ENCODE measurements at places on chromosomes 4 and X.

- DNase-seq = no peak
Measured at GRCh38 chr4:84177831-84178542, 321.1 kb downstream of the NKX6-1 start.

DNA sequence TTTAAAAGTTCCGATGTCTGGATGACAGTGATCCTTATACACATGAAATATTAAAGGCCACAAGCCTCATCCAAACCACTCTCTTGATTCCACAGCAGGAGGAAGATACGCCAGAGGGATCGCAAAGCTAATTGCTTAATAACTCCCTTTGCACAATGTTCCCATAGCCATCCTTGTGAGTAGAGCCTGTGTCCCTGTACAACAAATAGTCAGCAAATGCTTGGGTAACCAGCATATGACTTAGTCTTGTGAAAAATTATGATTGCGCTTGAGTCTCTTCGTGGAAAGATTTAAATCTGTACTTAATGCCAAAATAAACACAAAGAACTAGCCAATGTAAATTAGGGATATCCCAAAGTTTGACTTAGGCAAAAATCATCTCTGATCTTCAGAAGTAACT is 31.5 kb downstream of the SLC9A7 start:
- no peak for DNase-seq

- no peak for DNase-seq
Measured at GRCh38 chrX:112085149-112085548, 2.6 kb upstream of the TRPC5 start.

DNA sequence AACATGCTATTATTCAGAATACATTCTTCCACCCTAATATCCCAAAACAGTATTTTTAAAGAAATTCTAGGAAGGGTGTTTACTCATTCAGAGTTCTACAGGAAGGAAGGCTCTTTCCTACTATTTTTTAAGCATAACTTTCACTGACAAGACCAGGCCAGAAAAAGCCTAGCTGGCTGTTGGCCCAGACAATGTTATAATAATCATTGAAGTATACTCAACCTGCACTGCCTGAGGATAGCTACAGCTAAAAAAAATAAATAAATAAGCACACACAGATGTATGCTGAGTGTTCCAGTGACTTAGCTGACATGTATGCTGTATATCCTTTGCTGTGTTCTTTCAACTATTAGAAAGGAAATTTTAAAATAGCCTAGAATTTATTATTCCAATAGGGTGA is 145.8 kb upstream of the SPRY1 start:
- DNase-seq = peak; percentile 43

- no peak for DNase-seq
Measured at GRCh38 chrX:138917781-138918180, 206.3 kb upstream of the FGF13 start.

DNA sequence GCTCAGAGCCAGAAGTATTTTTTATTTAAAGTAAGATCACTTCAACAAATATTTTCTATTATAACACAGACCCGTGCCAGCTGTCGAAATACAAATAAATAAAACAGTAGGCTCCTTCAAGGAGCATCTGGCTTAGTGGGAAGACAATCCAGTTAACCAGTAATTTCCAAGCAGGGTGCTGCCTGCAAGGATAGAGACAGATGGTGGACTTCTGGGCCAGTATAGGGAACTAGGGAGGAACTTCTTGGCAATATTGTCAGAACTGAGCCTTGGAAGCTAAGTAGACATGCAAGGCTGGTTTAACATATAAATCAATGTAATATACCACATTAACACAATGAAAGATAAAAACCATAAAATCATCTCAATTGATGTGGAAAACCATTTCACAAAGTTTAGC is 17.0 kb upstream of the MTMR1 start:
- DNase-seq = no peak

DNA sequence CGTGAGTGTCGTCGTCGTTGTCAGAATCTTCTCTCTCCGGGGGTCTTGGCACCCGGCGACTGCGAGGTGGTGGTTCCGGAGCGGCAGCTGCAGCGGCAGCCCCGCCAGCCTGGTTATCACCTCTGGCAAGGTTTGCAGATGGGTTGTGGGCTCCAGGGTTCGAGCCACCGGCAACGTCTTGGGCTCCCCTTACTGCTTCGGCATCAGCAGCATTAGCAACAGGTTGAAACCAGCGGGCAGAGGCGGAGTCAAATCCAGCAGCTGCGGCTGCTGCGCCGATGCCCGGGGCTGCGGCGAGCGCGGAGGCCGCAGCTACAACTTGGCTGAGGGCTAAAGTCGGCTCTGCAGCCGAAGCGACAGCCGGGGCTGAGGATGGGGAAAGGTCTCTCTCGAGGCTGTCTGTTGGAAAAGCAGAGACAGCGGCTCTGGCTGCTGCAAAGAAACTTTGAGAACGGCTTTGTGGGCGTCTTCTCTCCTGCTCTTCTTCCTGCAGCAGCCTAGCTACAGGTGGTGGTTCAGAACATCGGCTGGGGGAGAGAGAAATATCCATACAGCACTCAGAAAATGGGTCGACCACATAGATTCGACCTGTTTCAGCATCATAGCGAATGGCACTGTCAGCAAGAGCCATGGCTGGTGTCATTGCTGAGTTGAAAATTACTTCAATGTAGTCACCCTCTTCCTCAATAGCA is 3.6 kb downstream of the IRS4 start:
- DNase-seq = peak; percentile 29

GRCh38 chr4:122360754-122361153 is 18.1 kb upstream of the ADAD1 start:
- no peak for DNase-seq

- no peak for DNase-seq
Measured at GRCh38 chr4:148716431-148717052, 274.3 kb upstream of the NR3C2 start.

DNA sequence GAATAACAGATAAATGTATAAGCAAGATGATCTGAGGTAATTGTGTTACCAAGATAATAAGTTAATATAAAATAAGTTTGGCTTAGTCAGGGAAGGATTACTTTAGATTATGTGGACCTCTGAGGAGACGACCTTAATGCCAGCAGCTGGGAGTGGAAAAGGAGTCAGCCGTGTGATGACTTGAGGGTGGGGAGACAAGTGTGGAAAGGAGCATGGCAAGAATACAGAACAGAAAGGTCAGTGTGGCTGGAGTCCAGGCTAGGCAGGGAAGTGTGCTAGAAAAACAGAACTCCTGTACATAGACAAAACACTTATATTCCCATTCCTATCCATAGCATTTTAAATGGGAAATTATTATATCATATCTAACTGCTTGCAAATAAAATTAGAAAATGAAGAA is 138.8 kb downstream of the PDLIM5 start:
- DNase-seq = no peak

- no peak for DNase-seq
Measured at GRCh38 chrX:1725472-1725871, 110.6 kb downstream of the ASMT start.

GRCh38 chr4:120749445-120750151 is 172.9 kb downstream of the PRDM5 start:
- no peak for DNase-seq

- no peak for DNase-seq
Measured at GRCh38 chr4:14267373-14268060, 640.0 kb upstream of the BOD1L1 start.

GRCh38 chr4:53840643-53841042 is 223.8 kb downstream of the CHIC2 start:
- DNase-seq = no peak

GRCh38 chr4:35730414-35730813 is 513.9 kb downstream of the ARAP2 start:
- no peak for DNase-seq

DNA sequence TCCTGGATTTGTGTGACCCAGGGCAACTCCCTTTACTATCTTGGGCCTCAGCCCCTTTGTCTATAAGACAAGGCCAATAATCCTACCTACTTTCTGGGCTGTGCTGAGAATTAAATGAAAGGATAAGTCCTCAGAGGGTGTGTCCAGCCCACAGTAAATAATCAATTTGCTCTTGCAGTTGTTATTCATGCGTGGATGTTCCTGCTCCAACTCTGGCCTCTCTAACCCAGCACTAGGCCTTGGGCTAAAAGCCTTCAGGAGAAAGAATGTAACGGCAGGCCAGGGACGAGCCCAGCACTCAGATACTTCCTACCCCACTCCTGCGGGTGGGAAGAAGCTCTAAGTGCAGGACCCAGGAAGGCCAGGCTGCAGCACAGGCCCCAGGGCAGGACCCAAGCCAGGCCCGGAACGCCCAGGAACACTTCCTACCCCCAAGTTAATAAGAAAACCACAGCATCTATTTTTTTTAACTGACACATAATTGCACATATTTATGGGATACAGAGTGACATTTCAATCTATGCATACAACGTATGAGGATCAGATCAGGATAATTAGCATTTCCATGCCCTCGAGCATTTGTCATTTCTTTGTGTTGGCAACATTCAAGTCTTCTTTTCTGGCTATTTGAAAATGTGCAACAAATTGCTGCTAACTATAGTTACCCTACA is 179.6 kb upstream of the RBPJ start:
- DNase-seq = peak; percentile 20

DNA sequence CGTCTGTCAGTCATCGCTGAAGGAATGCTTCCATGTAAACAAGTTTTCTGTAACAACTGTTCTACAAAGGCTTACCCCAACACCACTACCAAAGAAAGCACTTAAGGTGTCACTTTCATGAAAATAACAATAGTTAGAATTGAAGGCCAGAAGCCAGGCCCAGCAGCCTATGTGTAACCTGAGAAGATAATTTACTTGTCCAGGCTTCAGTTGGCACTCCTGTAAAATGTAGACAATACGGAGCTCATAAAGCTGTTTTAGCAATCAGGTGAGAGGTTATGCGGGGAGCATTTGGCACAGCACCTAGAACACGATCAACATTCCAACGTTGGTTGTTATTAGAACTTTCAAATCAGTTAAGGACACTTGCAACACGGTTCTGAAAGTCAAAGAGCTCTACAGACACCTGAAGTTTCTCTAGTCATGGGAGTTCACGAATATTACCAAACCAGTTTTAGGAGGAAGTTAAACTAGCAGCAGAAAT is 15.7 kb downstream of the ADGRA3 start:
- no peak for DNase-seq

- DNase-seq = peak; percentile 70
Measured at GRCh38 chr4:122992057-122992456, 69.7 kb upstream of the NUDT6 start.

DNA sequence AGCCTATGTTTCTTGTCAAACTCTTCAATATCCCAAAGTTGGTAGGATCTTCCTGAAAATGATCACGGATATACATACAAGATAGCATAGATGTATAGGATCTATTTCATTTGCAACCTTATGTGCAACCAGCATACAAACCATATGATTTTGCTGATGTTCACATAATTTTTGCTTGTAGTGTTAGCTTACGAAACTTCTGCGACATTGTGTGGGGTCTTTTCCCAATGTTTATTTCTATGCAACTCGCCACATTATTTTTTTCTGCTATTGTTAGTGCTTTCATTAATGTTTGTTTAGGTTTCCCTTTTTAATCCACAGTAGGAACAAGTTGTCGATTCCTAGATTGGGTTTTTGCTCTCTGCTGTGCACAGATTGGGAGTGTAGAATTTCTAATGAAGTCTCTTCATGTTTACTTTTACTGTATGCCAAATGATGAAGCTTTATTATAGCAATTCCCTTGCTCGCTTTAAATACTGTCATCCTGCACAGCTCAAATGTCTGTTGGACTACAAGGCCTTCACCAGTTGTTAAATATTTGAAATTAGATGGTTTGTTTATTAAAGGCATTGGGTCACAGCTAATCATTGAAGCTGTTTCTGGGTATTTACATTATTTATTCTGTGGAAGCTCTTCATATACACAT is 257.6 kb upstream of the PCDH7 start:
- DNase-seq = peak; percentile 27

DNA sequence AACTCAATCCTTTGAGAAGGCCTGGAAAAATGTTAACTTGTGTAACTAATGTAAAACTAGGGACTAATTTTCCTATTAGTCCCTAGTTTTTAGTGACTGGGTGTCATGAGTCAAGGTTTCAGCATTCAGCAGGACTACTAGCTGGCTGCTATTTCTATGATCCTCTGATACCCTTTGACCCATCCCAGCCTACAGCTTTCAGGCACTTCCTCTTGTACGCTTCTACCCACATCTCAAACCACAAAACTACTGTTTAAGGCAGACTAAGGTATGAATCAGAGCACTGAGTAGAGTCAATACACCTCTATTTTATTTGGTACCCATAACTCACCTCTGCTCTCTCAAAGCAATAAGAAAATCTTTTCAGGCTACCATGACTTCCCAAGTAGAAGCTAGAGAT is 809.6 kb downstream of the PDHA2 start:
- DNase-seq = no peak

- DNase-seq = peak; percentile 43
Measured at GRCh38 chrX:39814391-39814790, 283.4 kb downstream of the BCOR start.

DNA sequence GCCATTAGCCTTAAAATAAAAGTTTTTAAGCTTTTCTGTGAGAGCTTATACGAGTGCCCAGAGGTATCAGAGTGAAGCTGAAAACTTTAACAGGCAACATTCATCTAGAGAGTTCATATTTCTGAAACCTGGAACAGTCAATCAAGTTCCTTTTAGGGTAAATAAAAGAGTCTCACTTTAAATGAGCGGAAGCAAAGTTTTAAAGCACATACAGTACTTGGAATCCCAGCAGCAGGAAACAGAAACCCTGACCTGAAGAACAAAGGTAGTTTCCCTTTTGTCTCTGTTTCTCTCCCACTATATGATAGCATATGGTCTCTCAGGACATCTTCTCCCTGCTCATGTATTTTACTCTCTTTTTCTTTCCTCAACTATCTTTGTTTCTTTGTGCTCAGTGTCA is 153.0 kb downstream of the ASB9 start:
- DNase-seq = no peak

GRCh38 chr4:151561551-151562256 is 152.7 kb downstream of the FHIP1A start:
- DNase-seq = no peak

- DNase-seq = no peak
Measured at GRCh38 chrX:145393702-145394235, 146.5 kb downstream of the SPANXN1 start.

GRCh38 chr4:37481547-37482122 is 204.5 kb downstream of the RELL1 start:
- no peak for DNase-seq

GRCh38 chrX:74249963-74250362 is 54.0 kb upstream of the ZCCHC13 start:
- no peak for DNase-seq

GRCh38 chr4:139593091-139593564 is 37.1 kb upstream of the SETD7 start:
- peak; percentile 33 for DNase-seq

GRCh38 chr4:123749383-123749782 is 352.8 kb downstream of the SPRY1 start:
- DNase-seq = peak; percentile 32

DNA sequence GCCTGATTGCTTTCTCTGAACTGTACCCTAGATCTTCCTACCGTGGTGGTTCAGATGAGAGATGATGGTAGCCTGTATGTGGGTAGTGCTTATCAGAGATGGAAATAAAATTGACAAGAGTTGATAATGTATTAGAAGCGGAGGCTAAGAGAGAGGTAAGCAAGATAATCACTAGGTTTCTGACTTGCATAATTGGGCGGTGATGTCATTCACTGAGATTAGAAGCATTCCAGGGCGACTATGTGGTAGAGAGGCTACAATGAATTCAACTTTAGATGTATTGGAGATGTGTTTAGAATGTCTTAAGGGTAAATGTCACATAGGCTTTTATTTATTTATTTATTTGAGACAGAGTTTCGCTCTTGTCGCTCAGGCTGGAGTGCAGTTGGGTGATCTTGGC is 415 bp upstream of the TENM3 start:
- no peak for DNase-seq

- DNase-seq = no peak
Measured at GRCh38 chr4:567457-568350, 8.4 kb downstream of the TMEM271 start.
